ENCODE measurements at places on chromosomes 7 and 10.

- no peak for DNase-seq
Measured at GRCh38 chr7:36887969-36888368, 163.7 kb upstream of the AOAH start.

DNA sequence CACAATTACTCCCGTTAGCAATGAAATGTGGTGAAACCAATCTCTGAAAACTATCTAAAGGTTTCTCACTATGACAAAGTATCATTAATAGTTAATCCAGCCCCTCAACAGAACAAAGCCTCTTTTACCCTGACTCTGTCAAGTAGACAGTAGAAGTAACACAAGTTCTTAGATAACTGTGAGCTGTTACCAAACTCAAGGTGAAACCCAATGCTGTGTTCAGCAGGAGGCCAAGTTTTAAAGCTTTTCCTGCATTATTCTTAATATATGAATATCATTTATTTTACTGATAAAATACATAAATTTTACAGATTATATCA is 109.1 kb downstream of the SRPK2 start:
- no peak for DNase-seq

GRCh38 chr10:120475844-120476791 is 19.1 kb downstream of the PLPP4 start:
- no peak for DNase-seq

- no peak for DNase-seq
Measured at GRCh38 chr7:70354409-70355169, 756.3 kb downstream of the AUTS2 start.

DNA sequence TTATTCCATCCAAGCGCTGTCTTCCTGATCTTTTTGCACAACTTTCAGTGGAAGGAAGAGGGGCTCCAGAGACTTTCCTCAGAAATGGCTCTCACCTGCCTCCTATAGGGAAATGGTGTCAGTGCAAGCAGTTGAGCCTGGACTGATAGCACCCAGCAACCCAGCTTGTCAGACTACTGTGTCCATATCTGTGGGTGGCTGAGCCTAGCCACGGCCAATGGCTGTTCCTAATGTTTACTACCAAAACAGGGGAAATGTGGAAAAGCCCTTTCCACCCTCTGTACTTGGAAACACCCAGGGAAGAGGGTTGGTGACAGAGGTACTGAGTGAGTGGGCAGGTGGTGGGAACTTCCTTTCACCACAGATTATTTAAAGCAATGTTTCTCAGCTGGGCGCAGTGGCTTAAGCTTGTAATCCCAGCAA is 4.3 kb upstream of the YKT6 start:
- DNase-seq, result no peak

All from left renal cortex interstitium (tissue), 4 donors.